ENCODE measurements at places on chromosomes 5 and 9.

DNA sequence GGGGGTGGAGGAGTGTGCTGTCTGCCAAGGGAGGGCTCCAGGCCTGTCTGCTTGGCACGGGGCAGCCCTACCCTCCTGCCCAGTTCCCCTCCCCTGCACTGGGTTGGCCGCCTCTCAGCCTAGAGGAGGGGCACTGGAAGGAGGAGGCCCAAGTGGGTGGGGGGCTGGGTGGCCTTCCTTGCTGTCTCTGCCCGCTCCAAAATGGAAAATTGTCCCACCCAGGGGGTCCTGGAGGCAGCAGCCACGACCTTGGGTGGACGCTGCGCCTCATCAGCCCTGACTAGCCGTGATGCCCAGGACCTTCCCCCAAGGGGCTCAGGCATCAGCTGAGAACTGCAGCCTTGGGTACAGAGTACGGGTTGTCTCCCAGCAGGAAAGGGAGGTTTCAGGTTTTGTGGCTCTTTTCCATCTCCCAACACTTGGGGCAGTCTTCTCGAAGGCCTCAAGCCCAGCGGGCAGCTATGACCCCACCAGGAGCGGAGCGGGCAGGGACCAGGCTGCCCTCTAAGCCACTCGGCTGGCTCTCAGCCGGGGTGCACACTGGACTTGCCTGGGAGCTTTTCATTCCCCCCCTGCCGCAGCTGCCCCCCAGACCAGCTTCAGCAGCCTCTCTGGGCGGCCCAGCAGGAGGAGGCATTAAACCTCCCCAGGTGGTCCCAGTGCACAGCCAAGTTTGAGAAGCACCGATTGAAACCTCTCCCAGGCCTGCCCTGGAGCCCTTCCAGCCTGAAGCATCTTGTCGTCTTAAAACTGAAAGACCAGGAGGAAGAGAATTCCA lies 20.6 kb downstream of the NTNG2 start:
- no peaks in the 10 kb centered on the region for H3K36me3 ChIP-seq
- H3K27me3 ChIP-seq, result peaks cover 87% of the 10 kb centered on the region
- no peak overlapping the region for H3K27ac ChIP-seq

DNA sequence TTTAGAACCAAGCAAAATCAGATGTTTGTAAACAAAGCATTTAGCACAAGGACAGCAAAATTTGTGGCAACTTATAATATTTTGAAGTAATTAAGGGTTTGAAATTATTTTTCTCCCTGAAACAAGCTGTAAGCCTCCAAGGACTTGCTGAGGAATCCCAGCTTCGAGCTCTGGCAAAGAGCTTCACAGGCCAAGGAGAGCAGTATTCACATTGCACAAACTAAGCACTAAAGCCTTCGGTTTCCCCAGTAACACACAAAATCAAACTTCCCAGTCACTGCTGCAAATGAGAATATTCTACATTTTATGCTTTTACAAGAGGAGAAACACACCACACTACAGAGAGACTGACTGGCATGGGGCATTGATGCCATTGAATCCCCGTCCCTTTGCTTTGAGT lies 101.9 kb downstream of the WDR41 start:
- no peak for ATAC-seq
- no peaks in the 10 kb centered on the region for H3K36me3 ChIP-seq
- H3K4me3 ChIP-seq, result no peak overlapping the region
- no peaks in the 10 kb centered on the region for H3K27me3 ChIP-seq
- no peaks in the 10 kb centered on the region for H3K4me1 ChIP-seq

DNA sequence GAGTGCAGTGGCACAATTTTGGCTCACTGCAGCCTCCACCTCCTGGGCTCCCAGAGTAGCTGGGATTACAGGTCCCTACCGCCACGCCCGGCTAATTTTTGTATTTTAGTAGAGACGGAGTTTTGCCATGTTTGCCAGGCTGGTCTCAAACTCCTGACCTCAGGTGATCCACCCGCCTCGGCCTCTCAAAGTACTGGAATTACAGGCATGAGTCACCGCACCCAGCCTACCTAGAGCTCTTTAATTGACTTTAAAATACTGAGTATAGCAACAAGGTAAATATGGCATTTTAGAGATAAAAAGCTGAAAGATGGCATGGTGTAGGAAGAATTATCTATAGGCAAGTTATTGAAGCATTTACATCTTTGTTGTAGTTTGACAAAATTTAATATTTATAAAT lies 21.0 kb downstream of the APC start:
- H3K27ac ChIP-seq, result no peak overlapping the region
- H3K27me3 ChIP-seq, result no peaks in the 10 kb centered on the region
- H3K36me3 ChIP-seq, result no peaks in the 10 kb centered on the region
- ATAC-seq, result no peak
- H3K4me1 ChIP-seq, result peaks cover 33% of the 10 kb centered on the region

GRCh38 chr5:33075731-33076130 lies 364.6 kb downstream of the NPR3 start:
- no peak for ATAC-seq
- peaks cover 4% of the 10 kb centered on the region for H3K4me1 ChIP-seq
- no peaks in the 10 kb centered on the region for H3K27me3 ChIP-seq
- no peak overlapping the region for H3K27ac ChIP-seq
- no peaks in the 10 kb centered on the region for H3K36me3 ChIP-seq

GRCh38 chr5:6269925-6270324 lies 108.4 kb downstream of the MED10 start:
- no peaks in the 10 kb centered on the region for H3K27me3 ChIP-seq
- no peak overlapping the region for H3K4me3 ChIP-seq
- H3K36me3 ChIP-seq, result no peaks in the 10 kb centered on the region
- no peaks in the 10 kb centered on the region for H3K4me1 ChIP-seq
- ATAC-seq, result no peak

DNA sequence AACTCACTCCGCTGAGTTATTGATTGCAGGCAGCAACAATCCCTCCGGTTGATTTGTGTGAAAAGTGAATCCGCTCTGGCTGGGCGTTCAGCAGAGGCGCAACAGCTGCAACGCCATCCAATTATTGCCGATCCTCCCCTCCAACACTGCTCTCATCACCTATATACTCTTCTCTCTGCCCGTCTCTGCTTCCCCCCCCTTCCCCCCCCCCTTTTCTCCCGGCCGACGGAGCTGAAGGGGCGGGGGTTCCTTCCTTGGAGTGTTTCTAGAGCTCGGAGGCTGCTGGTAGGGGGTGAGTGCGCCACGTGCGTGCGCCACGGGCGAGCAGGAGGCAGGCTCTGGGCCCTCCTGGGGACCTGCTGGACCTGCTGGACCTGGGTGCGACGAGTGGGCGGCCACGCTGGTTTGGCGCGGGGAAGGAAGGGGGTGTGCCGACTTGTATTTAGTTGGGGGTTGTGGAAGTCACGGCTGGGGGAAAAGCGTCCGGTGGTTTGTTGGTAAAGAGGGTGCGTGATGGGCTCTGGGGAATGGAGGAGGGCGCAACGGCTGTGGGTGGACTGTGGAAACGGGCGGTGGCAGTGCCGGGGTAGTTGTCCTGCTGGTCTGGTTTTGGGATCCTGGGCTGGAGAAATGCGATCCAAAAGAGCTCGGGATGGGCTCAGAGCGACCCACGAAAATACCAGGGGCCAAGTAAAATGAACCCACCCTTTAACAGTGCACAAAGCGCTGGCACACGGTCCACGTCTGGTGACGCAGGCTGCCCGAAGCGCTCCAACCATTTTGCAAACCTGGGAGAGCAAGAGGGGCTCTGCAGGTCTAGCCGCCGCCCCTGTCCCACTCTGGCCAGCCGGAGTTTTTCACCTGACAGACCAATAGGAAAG lies 6.4 kb upstream of the MEF2C start:
- no peaks in the 10 kb centered on the region for H3K27me3 ChIP-seq
- H3K4me3 ChIP-seq, result peak overlapping the region; percentile 84
- peaks cover 58% of the 10 kb centered on the region for H3K4me1 ChIP-seq
- no peaks in the 10 kb centered on the region for H3K36me3 ChIP-seq
- H3K27ac ChIP-seq, result peak overlapping the region; percentile 95
- ATAC-seq, result peak; percentile 84

DNA sequence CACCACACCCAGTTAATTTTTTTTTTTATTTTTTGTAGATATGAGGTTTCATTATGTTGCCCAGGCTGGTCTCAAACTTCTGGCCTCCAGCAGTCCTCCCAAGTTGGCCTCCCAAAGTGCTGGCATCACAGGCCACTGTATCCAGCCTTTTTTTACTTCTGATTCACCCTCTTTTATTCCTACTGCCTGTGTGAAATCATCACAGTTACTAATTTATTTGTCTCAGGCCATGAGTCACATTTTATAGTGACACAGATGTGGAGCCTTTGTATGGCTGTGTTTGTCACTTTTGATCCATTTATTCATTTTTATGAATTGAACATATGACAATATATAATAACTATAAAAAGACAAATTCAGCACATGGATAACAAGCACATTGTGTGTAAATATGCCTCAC lies 67.1 kb upstream of the SNX2 start:
- no peaks in the 10 kb centered on the region for H3K27me3 ChIP-seq
- no peak overlapping the region for H3K4me3 ChIP-seq
- H3K36me3 ChIP-seq, result no peaks in the 10 kb centered on the region

- no peaks in the 10 kb centered on the region for H3K27me3 ChIP-seq
- H3K36me3 ChIP-seq, result no peaks in the 10 kb centered on the region
- H3K4me1 ChIP-seq, result peaks cover 10% of the 10 kb centered on the region
- H3K4me3 ChIP-seq, result no peak overlapping the region
- ATAC-seq, result no peak
- H3K27ac ChIP-seq, result peak overlapping the region; percentile 54
These were observed 22.4 kb downstream of the MAP1B start for GRCh38 chr5:72129725-72130124.

- H3K27ac ChIP-seq, result no peak overlapping the region
- H3K36me3 ChIP-seq, result no peaks in the 10 kb centered on the region
- no peak for ATAC-seq
- no peaks in the 10 kb centered on the region for H3K4me1 ChIP-seq
- no peak overlapping the region for H3K4me3 ChIP-seq
These were observed 372.4 kb downstream of the SEMA5A start for GRCh38 chr5:9173281-9174048.

GRCh38 chr5:17358031-17358430 lies 140.0 kb upstream of the TAF11L2 start:
- no peak overlapping the region for H3K4me3 ChIP-seq
- H3K27ac ChIP-seq, result no peak overlapping the region
- no peak for ATAC-seq
- H3K27me3 ChIP-seq, result no peaks in the 10 kb centered on the region

DNA sequence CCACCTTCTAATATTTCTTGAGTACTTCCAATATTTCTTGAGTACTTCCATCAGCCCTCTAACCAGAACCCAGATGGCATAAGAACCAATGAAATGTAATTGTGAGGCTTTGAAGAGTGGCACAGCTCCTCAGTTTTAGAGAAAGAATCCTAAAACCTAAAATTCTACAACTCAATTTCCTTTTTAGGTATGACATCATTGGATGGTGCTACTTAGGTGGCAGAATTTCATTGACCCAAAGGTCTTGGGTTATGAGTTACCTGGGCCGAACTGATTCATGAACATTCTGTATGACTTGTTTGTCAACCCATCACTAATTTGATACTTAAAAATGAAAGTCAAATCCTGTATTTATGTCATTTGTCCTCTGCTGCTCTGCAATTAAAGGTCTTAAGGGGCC lies 13.1 kb downstream of the HMGCS1 start:
- no peak for ATAC-seq
- H3K27me3 ChIP-seq, result no peaks in the 10 kb centered on the region
- H3K27ac ChIP-seq, result no peak overlapping the region
- no peak overlapping the region for H3K4me3 ChIP-seq

DNA sequence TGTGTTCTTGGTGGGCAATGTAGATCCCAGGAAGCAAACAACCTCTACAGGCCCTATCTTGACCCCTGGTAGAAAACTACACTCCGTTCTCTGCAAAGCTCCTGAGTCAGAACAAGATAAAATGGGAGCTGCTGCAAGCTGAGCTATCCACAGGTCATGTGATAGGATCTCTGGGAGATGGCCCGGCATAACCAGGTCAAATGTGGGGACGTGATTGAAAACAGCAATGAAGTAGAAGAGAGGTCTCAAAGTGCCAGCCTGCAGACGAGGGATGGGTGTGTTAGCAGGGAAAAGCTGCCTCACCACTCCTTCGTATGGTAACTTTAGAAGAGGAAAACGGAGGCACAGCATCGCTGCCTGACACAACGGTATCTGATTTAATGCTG lies 25.0 kb downstream of the NRG2 start:
- no peaks in the 10 kb centered on the region for H3K27me3 ChIP-seq
- no peaks in the 10 kb centered on the region for H3K36me3 ChIP-seq
- no peak overlapping the region for H3K4me3 ChIP-seq
- H3K4me1 ChIP-seq, result peaks cover 21% of the 10 kb centered on the region
- no peak overlapping the region for H3K27ac ChIP-seq

DNA sequence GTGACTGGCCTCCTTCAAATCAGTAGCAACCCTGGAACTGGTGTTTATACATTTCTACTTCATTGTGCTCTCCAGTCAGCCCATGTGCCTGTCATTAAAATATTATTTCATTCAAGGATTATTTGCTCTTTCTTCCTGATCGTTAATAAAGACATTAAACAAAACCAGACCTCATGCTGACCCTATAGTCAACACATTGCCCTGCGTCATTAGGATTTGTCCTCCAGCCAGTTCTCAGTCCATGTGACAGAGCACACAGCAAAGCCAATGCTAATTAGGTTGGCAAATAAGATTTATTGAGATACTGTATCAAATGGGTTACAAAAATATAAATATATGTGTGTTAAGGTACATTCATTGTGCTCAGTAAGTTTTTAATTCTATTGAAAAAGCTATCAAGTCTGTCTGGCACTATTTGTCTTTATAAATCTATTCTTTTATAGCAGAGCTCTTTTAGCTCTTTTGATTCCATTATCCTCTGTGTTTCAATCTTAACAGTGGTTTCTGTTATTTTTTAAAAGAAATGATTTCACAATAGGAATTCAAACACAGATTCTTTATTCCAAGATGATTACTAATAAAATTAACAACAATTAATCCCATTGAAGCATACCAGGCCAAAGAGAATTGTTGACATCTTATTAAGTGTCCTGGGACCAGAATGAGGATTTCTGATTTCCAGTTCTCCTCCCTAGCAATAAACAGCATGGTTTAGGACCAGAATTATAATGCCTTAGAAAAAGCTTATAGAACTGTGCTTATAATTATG lies 209.4 kb upstream of the RGMB start:
- H3K4me3 ChIP-seq, result no peak overlapping the region
- H3K27me3 ChIP-seq, result no peaks in the 10 kb centered on the region
- no peak overlapping the region for H3K27ac ChIP-seq
- H3K36me3 ChIP-seq, result no peaks in the 10 kb centered on the region

GRCh38 chr9:132672413-132672690 lies 2.1 kb downstream of the GTF3C4 start:
- no peaks in the 10 kb centered on the region for H3K27me3 ChIP-seq
- no peak for ATAC-seq
- H3K27ac ChIP-seq, result no peak overlapping the region
- no peaks in the 10 kb centered on the region for H3K36me3 ChIP-seq
- H3K4me3 ChIP-seq, result no peak overlapping the region
- peaks cover 24% of the 10 kb centered on the region for H3K4me1 ChIP-seq

GRCh38 chr9:122389195-122389594 lies 18.4 kb downstream of the PTGS1 start:
- ATAC-seq, result no peak
- H3K36me3 ChIP-seq, result no peaks in the 10 kb centered on the region
- no peak overlapping the region for H3K4me3 ChIP-seq

GRCh38 chr5:132756542-132756941 lies 9.3 kb downstream of the CCNI2 start:
- no peak for ATAC-seq
- no peak overlapping the region for H3K27ac ChIP-seq
- peaks cover 3% of the 10 kb centered on the region for H3K4me1 ChIP-seq
- H3K27me3 ChIP-seq, result no peaks in the 10 kb centered on the region

Data from gastroesophageal sphincter (tissue), 4 donors.